ENCODE measurements at places on chromosomes 7 and 10. TPM values are rescaled to one million over a fixed set of nuclear protein-coding genes. Genes with fewer than 3 reads are reported as not detected.

Gene MYO3A
- total RNA-seq: not detected

Gene LIMK1
- 23.6 TPM for total RNA-seq

Gene AKR1C4
- not detected for total RNA-seq

Gene PRF1
- total RNA-seq: 95.7 TPM

Gene GDF10
- total RNA-seq: 0.24 TPM
